Activated CD4-positive, alpha-beta T cell treated with anti-CD3 and anti-CD28 coated beads for 24 hours (primary cell): ENCODE measurements at places on chromosomes 1 and 21.

DNA sequence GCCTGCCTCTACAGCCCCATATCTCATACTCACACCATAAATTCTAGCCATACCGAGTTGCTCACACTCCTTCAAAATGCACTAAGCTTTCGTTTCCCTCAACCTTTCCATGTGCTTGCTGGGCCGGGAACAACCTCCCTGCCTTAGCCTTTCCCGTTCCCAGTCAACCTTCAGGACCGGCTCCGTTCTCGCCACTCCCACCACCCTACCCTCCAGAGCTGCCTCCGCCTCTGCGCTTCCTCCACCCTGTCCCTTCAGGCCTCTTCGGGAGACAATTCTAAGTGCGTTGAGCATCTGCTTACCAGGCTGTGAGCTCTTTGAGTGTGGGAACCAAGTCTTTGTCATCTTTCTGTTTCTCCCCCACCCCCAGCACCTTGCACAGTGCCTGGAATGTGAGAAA, 31.6 kb downstream of the KCNN3 start:
- DNase-seq: no peak

GRCh38 chr1:6262555-6263420, 1.9 kb upstream of the GPR153 start:
- no peak for DNase-seq

DNA sequence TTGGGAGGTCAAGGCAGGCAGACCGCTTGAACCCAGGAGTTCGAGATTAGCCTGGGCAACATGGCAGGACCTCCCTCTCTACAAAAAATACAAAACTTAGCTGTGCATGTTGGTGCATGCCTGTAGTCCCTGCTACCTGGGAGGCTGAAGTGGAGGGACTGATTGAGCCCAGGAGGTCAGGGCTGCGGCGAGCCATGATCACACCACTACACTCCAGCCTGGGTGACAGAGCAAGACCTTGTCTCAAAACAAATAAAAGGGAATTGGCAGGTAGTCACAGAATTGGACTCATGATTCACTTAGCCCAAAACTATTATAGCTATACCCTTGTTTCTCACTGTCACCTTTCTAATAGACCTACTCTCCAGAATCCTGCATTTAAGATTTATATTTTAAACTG, 5.5 kb downstream of the TADA1 start:
- no peak for DNase-seq

- no peak for DNase-seq
Measured at GRCh38 chr1:218620956-218621355, 275.8 kb downstream of the TGFB2 start.

- DNase-seq: no peak
Measured at GRCh38 chr21:46081022-46081861, 16.7 kb upstream of the COL6A2 start.

GRCh38 chr1:59045636-59046035, 251.3 kb upstream of the FGGY start:
- DNase-seq: no peak

DNA sequence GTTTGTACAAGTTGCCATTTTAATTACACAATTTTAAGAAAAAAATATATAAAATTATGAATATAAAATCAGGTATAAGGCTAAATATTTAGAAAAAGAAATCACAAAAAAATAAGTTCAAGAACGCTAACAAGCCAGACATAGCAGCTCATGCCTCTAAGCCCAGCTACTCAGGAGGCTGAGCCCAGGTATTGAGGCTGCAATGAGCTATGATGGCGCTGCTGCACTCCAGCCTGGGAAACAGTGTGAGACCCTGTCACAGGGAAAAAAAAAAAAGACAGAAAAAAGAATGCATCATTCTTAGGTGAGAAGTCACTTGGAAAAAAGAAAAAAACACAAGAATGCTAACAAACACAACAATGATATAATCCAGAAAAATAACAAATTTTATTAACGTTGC, 112.3 kb upstream of the PRDX6 start:
- no peak for DNase-seq

DNA sequence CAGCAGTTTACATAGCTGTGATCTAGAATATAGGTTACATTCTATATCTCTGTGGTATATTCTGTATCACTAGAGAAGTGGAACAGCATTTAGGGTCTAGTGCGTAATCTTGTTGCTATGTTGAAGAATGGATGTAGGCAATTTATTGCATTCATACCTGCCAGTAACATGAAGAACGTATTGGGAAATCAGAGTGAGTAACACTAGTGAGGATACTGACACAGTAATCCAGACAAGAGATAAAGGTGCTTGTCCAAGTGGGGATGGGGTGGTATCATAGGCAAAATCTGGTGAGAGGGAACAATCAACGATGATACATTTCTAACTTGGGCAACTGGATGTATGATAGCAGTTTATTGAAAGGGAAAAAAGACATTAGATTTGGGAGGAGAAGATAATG, 9.8 kb downstream of the PPP2R5A start:
- no peak for DNase-seq

DNA sequence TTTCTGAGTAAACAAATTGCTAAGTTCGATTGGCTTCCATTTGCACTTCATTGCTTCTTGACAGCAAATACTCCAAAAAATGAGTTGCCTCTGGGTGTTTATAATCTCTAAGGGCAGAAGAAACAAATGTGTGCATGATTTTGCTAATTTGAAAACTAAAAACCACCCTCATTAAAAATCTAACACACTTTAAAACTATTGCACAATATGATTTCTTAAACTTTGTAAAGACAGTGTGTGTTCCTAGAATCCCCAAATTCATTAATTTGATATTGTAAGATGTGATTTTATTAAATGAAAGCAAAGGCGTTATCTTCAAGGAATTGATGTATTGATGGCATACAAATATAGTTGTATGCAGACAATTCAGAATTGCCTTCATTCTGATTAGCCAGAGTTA, 350.9 kb downstream of the OLFM3 start:
- DNase-seq: no peak

DNA sequence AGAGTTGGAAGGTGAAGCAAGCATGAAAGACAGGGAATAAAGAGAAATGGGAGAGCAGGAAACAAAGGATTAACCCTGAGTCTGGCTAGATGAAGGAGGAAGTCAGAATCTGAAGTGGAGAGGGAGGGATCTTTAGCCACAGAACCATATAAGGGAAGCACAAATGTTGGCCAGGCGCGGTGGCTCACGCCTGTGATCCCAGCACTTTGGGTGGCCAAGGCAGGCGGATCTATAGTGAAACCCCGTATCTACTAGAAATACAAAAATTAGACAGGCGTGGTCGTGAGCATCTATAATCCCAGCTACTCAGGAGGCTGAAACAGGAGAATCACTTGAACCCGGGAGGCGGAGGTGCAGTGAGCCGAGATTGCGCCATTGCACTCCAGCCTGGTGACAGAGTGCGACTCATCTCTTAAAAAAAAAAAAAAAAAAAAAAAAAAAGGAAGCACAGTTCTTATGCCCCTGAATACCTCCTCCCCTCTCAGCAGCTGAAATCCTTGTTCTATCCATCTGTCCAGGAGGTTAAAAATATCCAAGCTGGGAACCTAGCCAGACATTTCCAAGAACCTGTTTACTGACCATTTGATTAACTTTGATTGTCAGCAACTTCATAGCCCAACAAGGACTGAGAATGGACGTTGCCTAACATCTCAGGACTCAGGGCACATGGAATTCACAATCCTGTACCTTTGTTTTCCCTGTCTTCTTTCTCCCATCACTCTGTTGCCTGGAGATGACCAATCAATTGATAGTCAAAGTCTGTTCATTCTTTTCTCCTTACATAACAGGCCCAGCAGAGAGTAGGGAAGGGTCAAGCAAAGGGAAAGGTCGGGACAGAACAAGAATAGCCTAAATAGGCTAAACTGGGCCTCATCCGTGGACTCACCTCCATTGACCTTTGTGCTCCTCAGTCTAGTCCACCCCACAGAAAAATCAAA, 10.6 kb downstream of the TXNIP start:
- no peak for DNase-seq

GRCh38 chr1:163162381-163162914, 40.3 kb downstream of the RGS5 start:
- no peak for DNase-seq

GRCh38 chr1:80629304-80629837, 1171.4 kb upstream of the ADGRL2 start:
- no peak for DNase-seq

- no peak for DNase-seq
Measured at GRCh38 chr21:46158666-46159300, 3.4 kb upstream of the FTCD start.

DNA sequence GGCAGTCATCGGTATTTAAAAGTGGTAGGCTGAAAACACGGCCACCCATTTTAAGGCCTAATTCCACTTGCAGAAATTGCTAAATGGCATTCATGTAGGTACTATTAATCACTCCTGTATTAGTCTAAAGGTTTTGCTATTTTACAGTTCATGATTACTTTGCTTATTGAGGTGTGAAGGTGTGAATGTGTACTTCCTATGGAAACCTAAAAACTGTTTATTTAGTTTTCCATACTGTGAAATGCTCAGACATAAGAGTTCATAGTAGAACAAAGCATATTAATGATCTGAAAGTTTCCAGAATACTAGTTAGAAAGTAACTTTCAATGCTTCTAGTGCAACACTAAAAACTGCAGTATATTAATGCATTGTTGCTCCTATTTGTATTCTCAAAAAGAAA, 69.8 kb downstream of the ITGB3BP start:
- no peak for DNase-seq

GRCh38 chr21:31316488-31317169, 27.4 kb downstream of the TIAM1 start:
- DNase-seq: no peak

GRCh38 chr1:92784021-92784638, 778 bp downstream of the EVI5 start:
- DNase-seq: peak; percentile 4

DNA sequence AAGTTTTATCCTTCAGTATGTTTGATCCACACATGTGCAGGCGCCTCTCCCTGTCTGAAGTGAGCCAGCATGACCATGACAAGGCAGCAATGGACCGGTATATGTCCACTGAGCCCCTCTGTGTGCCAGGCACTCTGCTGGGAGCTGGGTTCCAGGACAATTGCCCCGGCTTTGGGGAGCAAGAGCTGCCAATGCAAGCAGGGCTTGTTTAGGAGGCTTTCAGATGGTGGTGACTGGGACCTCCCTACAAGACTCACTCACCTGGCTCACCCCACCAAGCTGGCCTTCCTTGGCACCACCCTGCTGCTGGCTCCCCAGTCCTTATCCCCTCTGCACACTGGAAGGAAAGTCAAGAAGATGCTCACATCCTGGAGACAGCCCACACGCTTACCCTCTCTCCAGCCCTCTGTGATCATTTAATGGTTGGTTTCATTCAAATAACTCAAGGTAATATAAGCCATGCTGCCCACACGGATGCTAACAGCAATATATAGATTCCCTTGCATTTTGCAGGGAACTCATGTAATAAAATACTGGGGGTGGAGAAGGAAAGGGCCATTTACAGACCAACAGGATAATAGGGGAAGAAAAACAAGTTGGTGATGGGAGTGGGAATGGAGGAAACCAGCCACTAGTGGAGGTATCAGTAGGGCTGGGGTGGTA, 23.6 kb downstream of the KCND3 start:
- no peak for DNase-seq

DNA sequence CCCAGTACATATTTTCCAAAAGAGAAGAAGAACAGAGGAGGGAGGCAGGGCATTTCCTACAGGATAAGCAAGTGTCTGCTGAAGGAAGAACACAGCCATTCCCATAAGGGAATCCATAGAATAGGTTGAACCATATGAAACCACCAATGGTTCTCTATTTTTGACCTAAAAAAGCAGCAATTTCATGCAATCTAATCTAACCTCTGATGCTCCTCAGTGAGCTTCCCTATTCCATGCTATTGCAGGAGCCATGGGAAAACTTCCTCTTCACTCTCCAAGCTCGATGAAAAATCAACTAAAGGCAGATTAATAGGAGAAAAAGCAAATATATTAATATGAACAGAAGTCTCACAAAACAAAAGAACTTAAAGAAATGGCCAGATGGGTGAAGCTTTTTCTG, 50.5 kb downstream of the SIPA1L2 start:
- no peak for DNase-seq

DNA sequence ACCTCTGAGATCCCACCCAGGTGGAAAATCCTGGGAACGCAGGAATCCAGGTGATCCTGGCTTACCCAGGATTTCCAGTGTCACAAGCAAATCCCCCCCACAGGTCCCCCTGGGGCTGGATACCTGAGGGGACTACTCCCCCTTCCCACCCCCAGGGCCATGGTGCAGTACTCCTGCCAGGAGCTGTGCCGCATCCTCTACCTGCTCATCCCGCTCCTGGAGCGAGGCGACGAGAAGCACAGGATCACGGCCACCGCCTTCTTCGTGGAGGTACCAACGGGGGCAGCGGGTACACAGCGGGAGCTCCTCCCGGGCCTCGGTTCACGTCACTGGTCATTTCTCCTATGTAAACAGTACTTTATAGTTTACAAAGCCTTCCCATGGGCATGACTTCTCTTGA, 20.4 kb upstream of the TTC4 start:
- DNase-seq: no peak

DNA sequence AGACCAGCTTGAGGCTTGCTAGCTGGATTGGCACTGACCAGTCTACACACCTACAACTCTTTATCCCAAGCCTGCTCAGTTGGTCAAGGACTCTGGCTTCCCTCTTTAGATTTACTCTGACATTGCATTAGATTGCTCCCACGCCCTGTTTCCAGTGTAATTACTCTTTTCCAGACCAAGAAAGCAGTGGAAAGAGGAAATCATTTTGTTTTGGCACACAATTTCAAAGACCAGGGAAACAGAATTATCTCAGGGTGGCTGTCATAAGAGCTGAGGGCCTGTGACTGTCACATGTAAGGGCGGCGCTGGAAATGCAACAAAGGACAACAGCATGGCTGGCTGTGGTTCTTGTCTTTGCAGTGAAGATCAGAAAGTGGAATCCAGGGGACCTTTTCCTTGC, 302.7 kb downstream of the HHAT start:
- no peak for DNase-seq

DNA sequence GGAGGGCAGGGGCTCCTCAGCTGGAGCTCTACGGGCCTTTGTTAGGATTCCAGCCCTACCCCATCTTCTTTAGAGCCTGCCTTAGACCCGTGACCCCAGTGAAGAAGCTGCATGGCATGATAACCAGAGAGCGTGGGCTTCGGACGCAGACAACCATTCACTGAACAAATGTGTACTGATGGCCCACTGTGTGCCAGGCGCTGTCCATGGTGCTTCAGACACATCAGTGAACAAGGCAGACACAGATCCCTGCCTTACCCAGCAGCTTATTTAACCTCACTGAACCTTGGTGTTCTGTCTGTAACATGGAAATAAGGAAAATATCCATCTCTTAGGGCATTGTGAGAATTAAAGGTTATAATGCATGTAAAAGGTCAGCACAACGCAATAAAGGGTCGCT, 9.5 kb downstream of the CHIT1 start:
- no peak for DNase-seq
